ENCODE measurements at places on chromosomes 12 and 14.
A peak's percentile ranks its signal among the peaks of the same experiment; 100 is the strongest.

GRCh38 chr12:85580562-85581168 is 255.5 kb downstream of the RASSF9 start:
- no peak for DNase-seq

DNA sequence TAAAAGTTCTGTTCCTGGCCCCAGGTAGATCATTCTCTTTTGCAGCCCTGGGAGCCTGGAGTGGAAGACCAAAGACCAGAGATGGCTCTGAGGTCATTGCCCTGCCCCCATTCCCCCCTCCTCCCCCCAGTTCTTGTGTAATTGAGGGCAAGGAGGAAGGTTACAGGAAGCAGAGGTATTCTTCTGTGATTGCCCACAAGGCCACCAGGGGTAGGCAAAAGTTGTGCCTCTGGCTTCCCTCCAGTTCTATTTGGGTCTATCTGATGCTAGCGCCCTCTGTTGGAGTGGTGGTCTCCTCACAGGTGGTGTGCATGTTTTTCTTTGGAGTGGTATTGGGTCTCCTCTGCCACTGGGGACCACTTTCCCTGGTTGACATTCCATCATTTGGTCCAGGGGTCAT is 41.2 kb upstream of the CRY1 start:
- DNase-seq: no peak

- DNase-seq: no peak
Measured at GRCh38 chr12:104057771-104058197, 6.5 kb upstream of the HCFC2 start.

DNA sequence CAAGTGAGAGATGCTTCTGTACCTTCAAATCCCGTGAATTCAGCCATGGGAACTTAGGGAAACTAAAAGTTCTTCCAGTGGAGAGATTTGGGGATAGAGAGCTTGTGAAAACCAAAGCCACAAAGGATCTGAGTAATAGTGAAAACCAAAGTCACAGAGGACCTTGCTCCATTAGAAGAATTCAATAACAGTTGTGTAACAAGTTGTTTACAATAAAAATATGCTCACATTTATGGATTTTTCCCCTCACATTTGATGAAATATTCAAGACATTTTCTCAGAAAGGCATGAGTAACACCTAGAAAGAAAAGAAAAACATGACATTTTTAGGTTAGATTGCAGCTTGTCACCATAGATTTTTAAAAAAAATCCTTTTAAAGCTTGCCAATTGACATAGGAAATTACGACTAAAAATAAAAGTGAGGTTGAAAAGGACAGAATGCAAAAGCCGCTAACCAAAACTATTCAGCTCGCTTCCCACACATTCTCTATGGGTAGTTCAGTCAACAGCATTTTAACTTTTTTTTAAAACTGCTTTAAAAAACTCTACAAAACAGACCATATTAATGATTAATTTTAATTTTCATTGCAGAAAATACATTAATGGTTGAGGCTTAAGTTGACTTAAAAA is 113.2 kb downstream of the CAND1 start:
- no peak for DNase-seq

DNA sequence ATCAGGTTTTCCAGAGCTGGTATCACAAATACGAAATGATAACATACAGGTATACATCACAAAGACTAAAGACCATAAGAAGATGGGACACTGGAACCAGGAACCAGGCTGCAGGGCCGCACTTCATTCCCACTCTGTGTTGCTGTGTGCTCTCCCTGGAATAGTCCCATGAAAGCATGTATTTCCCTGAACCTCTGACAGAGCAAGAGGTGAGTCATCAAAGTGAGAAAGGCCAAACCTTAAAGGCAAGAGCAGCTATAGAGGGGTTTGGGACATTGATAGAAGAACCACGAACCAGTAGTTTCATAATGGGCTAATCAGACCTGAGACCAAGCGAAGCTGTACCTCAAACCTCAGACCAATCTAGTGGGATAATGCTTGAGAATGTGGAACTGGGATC is 283.0 kb upstream of the PRKD1 start:
- no peak for DNase-seq

DNA sequence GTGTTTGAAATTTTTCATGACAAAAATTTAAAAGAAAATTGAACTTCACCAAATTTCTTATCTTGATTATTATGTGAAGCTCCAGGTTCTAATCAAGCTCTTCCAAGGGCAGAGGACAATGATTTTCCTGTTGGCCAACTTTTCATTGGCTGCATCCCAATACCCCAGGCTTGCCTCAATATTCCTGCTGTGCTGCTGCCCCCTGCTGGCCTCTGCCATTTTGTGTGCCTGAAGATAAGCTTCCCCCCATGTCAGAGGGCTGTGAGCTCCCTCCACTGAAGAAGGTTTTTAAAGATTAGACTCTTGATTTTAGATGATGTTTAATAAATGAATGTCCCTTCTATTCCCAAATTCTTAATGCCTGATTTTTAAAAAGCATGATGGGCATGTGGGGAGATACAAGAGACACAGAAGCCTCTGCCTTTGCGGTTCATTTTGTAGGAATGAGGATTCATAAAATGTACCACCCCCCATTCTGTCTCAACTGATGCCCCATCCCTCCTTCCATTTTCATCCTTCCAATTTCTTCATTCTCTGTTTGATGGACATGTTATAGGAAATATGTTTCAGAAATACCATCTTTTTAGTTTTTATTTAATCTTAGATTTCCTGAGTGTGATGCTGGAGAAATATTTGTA is 76.7 kb upstream of the RGS6 start:
- peak; percentile 13 for DNase-seq

DNA sequence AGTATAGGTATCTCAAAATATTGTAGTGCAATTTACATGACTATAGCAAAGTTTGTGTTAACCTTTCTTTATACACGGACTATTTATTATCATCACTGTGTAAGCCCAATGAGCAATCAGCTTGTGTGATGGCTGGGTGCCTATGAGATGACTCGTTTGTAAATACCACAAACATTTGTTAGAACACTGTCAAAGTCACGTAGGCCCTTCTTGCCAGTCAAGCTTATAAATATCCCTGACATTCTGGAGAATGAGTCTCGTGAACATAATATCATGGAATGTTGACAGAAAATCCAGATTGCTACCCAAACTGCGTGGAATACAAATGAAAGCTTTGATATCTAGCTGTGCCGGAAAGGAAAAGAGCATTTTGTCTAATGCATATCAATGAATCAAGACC is 648.3 kb upstream of the MDGA2 start:
- no peak for DNase-seq

DNA sequence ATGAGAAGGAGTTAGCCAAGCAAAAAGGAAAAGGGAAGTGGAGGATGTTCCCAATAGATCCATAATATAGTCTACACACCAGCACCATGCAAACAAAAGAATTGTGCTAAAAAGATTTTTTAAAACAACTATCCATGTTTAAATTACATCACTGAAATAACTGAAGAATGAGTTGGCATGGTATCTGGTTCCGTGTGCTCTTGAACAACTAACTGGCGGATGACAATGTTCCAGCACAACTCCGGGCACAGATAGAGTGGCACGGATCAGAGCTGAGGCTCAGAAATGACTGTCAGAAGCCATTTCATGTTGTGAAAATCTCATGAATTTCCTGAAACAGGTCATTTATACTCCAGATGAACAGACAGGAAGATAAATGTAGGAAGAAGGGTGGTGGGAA is 153.1 kb downstream of the HMGA2 start:
- no peak for DNase-seq

DNA sequence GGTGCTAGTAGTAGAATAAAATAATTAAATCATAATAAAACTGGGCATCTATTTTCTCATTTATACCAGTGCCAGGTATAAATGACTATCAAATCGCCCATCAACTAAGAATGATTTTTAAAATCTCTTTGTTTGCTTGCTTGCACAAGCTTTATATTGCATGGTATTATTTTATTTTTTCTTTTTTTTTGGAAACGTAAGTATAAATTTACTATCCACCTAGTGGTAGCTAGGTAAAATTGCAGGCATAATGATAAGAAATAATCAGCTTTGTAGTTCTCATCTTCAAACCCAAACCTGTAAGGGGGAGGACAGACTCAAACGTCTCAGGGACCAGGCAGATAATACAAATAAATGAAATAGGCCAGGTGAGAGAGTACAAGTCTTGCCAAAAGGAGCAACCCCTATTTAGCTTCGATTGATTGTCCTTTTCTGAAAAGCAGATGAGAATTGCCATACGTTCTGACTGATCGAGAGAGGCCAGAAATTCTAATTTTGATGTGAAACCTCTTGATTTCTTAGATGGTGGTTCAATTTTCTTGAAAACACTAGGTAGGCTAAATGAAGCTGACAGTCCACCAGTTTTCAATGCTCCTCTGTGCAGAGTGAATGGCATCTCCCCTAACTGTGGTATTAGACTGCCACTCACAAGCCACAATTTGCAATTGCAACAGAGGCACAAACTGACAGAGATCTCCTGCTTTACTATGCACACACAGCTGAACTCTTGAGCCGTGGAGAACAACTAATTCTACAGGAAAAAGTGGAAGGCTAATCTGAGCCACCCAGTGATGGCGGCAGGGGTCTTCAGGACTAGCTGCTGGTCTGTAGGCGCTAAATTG is 189.3 kb downstream of the DACT1 start:
- no peak for DNase-seq

DNA sequence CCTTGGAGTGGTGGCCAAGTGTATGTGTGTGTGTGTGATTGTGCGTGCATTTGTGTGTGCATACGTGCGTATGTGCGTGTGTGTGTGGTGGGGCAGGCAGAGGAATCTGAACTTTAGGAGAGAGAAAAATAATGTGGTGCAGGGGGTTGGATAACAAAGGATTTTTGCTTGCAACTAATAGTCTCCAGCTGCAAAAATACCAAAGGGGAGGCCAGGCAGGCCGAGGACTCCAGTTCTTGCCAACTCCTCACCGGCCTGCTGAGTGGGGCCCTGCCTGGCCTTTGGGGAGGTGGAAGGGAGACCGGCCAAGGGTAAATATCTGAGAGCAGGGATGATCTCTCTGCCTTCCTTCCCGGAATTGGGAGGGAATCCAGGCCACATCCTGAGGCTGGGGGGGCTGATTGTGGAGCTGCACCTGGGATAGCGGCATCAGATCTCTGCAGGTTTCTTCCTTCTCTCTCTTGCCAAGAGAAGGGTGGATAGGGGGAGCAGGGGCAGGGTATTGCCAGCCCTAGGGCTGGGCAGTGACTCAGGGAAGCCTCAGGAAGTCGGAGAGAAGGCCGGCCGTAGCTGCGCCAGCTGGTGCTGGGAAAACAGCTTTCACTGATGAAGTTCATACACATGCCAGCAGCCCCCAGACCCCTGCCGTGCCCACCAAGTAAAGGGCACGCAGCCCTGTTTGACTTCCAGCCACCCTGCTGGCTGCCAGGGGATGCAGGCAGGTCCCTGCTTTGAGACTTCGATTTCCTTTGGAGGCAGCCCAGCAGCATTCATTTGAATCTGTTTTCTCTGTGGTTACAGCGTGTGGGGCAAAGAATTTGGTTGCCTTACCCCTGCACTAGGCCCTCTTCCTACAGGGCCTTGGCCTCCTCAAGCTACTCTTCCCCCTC is 4.6 kb upstream of the LRP1-AS start:
- DNase-seq: no peak

DNA sequence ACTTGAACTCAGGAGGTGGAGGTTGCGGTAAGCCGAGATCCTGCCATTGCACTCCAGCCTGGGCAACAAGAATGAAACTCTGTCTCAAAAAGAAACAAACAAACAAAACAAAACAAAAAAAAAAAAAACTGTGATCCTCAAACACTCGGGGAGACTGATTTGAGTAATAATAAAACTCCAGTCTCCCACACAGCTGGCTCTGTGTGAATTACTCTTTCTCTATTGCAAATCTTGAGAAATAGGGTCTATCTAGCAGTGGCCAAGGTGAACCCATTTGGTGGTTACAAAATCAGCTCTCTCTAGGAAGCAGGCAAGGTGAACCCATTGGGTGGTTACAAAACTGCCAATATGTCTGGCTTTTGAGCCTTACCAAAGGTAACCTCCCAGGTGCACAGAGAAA is 6.0 kb upstream of the ACOT6 start:
- DNase-seq: no peak

- no peak for DNase-seq
Measured at GRCh38 chr14:93735206-93735605, 53.1 kb downstream of the PRIMA1 start.

DNA sequence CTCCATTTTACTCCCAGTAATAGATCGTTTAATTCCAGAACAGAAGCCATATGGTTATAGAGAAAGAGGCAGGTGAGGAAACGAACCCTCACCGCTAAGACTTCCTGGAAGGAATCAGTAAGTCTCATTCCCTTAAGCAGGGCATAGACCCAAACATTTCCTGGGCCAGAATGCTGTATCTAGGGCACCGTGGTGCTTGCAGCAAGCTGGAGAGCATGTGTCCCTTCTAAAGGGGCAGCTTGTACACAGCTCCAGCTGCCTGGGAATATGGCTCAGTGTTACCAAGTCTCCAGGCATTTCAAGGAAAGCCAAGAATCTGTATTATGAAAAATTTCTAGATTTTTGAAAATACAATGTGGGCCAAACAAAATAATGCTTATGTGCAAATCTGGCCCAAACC is 73.4 kb downstream of the PPM1H start:
- DNase-seq: no peak

- no peak for DNase-seq
Measured at GRCh38 chr14:33460164-33460563, 490.7 kb downstream of the EGLN3 start.

DNA sequence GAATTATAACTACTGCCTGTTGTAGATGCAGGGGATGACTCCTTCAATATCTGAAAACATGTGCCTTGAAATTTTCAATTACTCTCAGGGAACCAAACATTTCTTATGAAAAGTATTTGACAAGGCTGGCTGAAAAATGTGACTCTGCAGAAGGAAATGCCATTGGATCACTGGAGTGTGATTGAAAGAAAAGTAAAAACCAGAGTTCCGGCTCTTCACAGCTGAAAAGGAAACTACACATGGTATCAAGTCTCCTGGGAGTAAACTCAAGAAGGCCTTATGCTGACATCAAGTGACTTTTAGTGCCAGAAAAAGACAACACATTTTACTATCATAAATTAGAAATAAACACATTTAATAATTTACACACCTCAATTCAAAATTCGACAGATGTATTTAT is 693.0 kb downstream of the LRFN5 start:
- DNase-seq: no peak

DNA sequence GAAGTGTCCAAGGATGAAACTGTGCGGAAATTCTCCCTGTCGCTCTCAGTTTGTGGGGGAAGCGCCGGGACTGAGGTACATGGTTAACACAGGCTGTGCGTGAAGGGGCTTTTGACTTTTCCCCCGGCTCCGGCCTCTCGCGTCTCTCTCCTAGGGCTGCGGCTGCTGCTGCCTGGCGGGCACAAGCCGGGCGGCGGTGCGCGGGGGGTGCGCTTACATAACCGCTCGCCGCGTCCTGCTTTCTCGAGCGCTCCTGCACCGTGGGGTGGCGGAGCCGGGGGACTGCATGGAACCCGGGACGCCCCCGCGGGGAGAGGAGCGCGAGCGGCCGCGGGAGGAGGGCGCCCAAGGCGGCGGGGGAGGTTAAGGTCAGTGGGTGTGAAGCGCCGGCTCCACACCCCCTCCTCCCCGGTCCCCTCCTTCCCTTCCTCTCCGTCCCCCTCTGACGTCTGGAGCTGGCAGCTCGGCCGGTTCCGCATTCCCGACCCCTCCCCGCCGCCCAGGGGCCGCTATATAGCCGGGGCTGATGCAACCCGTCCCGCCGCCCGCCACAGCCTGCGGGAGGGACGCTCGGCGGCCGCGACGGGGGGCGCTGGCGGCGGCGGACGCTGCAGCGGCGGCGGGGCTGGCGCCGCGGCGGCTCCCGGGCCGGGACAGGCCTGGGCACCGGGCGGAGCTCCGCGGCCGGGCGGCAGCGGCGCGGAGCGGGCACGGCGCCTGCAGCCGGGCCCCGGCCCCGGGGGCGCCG is at the start of gene JDP2:
TSS of gene JDP2 (plus strand) at position 541 of the 748 bp plus-strand sequence. CDS start 9,899 bp downstream, outside the sequence.
- DNase-seq: peak; percentile 84
